ENCODE measurements at places on chromosomes 3 and 15. TPM values are rescaled to one million over a fixed set of nuclear protein-coding genes. Genes with fewer than 3 reads are reported as not detected.

DNA sequence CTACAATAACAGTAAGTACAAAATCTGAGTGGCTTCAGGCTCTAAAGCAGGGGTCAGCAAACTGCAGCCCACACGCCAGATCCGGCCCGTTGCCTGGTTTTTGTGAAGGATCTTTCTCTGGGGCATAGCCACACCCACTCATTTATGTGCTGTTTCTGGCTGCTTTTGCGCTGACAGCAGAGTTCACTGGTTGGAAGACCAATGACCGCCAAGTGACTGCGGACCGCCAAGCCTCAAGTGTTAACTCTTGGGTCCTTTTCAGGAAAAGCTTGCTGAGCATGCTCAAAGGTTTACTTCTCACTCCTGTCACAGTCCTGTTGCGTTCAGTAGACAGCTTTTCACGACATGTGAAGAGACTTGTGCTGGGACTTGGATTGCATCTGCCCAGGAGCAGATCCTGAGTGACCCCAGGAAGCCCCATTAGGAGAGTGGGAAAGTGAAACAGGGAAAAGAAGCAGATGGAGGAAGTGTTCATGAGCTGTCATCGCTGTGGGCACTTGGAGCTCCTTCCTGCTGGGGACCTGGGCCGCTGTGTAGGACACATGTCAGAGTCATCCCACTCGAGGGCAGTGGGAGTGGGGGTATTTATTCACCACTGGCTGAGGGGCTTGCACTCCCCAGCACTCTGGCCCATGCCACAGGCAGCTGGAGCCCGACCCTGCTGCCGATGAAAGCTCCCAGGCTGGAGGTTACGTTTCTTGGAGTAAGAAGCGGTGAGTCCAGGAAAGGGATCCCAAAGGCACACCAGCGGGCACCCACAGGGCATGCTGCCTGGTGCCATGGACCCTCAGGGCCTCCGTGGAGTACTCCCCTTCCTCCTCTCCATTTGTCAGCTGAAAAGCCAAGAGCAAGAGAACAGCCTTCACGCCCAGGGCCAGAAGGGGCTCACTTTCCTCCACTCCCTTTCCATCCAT lies 249.1 kb downstream of the PLCL2 start:
- DNase-seq, result no peak

DNA sequence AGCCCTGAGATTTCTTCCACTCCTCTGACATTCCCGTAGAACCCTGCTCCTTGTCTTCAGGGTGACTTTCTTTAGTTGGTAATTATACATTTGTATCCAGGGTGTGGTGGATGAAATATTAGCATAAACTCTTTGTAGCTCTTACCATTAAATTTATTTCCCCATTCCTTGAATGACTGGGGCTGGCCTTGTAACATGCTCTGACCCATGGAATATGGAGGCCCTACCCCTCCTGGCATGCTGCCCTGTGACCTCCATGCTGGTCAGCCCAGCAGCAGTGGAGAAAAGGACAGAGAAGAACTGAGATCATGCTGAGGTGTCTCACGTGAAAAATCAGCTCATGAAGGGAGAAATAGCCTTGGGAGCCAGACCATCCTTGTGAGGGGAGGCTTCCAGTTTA lies 96.1 kb upstream of the PROK2 start:
- DNase-seq, result no peak

GRCh38 chr15:81351651-81352050 lies 22.4 kb downstream of the TMC3 start:
- no peak for DNase-seq

- no peak for DNase-seq
These were observed 26.0 kb upstream of the TM4SF1 start for GRCh38 chr3:149403443-149403842.

Gene LRTM1
- total RNA-seq, result not detected

GRCh38 chr3:169410430-169410829 lies 253.1 kb downstream of the MECOM start:
- no peak for DNase-seq

Gene SPTBN5
- total RNA-seq, result 1.1 TPM

- no peak for DNase-seq
These were observed 24.5 kb upstream of the PLA2G4D start for GRCh38 chr15:42118650-42119445.

DNA sequence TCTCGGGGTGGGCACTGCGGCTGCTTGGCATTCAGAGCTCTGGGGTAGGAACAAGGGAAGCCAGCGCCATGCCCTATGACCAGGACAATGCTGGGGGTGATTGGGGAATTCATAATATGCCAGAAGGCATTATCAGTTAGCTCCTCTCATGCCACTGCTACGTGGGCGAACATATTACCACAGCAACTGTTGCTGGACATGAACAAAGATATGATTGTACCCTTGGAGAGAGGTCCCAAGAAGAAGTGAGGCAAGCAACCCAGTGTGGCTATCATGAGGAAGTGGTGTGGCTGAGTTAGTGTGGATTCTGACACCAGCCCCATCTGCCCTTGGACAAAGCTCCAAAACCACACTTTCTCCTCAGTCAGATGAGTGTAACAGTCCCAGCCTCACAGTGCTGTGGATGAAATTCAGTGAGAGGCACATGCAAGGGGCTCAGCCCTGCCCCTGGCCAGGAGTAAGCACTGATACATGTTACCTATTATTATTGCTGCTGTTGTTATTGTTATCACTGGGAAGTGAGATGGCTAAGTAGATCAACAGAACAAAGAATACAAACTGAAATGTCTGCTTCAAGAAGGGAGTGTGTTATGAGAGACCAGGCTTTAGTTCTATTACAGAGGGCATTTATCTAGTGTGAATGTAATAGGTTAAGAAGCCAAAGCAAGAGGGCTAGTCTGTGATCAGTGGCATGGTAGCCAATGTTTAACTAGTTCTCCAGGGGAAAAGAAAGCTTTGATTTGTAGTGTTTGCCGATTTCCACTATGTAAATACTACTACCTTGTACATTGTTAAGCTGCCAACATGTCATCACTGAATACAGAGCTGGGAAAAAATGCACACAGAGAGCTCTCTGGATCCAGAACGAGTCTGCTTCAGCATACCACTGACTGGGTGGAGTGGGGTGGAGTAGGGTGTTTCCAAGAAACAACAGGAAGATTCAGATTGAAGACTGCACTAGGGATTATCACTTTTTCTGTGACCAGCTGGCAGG lies 222.3 kb upstream of the EIF1B start:
- DNase-seq, result no peak

GRCh38 chr3:115834068-115834467 lies 210.8 kb downstream of the GAP43 start:
- DNase-seq, result peak; percentile 52

Gene GOLGA6A
- 0.06 TPM for total RNA-seq

DNA sequence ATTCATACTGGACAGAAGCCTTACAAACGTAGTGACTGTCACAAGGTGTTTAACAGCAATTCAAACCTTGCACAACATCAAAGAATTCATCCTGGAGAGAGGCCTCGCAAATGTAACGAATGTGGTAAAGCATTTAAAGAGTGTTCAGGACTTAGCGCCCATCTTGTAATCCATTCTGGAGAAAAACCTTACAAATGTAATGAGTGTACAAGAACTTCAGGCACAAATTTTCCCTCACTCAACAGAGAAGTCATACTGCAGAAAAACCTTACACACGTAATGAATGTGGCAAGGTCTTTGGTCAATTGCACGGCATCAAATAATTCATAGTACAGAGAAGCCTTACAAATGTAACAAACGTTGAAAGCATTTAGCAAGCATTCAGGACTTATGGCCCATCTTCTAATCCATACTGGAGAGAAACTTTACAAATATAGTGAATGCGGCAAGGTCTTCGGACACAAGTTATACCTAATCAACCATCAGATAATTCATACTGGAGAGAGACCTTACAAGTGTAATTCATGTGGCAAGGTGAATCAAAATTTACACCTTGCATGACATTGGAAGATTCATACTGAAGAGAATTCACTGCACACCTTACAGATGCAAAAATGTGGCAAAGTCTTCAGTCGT lies 27.5 kb downstream of the SPCS1 start:
- DNase-seq, result no peak

- peak; percentile 63 for DNase-seq
These were observed 133.4 kb upstream of the SMAD3 start for GRCh38 chr15:66931768-66932633.

DNA sequence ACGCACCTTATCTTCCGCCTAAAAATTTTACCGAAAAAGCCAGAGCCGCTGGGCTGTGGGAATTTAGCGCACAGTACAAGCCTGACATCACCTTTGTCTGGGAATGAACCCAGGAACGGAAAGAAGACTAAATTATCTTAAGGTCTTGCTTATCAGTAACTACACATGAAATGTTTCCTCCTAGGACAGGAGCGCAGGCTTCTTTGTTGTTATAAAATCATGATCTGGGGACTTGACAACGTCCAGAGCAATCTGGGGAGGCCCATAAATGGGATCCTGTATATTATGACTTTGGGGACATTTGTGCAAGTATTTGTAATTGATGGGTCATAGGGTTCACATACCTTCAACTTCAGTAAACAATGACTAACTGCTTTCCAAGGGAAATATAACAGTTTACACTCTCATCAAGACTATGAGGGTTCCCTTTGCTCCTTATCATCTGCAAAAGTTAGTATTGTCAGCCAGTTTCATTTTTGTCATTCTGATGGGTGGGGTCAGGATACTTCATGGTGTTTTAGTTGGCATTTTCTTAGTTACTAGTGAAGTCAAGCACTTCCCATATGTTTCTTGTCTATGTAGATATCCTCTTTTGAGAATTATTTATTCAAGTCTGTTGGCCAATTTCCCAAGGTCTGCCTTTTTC lies 213.9 kb upstream of the PFN2 start:
- DNase-seq, result no peak

DNA sequence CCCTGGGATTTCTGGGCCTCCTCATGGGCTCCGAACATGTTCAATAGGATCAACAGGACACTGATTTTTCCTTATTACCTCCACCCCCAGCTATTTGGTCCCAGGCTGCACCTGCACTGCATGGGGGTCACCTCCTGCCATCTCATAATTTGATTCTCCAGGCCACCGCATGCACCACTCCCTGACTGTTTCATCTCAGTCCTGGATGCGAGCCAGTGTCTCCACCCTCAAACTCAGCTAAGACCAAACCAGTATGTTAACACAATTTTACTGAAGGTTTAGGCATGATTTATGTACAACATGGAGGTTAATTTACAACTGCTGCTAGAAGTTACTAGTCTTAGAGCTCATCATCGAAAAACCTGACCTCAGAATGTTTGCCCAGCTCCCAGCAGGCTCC lies 249.5 kb downstream of the UACA start:
- no peak for DNase-seq

Gene SCAANT1
- not detected for total RNA-seq

Gene CFAP44
- 4.9 TPM for total RNA-seq

GRCh38 chr3:16510620-16511319 lies 2.7 kb downstream of the RFTN1 start:
- no peak for DNase-seq

DNA sequence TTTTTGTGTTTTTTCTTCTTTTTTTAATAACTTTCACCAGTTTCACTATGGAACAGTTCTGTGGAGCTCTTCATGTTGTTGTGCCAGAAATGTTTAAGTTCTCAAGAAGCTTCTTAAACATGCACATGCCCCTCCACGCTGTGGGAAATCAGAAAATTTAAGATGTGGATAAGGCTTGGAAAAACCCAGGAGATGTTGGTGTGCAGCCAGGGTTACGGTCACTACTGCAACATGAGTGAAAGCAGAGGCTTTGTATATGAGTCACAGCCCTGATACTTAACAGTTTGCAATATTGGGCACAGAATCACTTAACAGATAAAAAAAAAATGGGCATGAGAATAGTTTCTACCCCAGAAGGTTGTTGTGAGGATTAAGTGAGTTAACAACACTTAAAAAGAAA lies 399.9 kb downstream of the LRTM1 start:
- peak; percentile 42 for DNase-seq

DNA sequence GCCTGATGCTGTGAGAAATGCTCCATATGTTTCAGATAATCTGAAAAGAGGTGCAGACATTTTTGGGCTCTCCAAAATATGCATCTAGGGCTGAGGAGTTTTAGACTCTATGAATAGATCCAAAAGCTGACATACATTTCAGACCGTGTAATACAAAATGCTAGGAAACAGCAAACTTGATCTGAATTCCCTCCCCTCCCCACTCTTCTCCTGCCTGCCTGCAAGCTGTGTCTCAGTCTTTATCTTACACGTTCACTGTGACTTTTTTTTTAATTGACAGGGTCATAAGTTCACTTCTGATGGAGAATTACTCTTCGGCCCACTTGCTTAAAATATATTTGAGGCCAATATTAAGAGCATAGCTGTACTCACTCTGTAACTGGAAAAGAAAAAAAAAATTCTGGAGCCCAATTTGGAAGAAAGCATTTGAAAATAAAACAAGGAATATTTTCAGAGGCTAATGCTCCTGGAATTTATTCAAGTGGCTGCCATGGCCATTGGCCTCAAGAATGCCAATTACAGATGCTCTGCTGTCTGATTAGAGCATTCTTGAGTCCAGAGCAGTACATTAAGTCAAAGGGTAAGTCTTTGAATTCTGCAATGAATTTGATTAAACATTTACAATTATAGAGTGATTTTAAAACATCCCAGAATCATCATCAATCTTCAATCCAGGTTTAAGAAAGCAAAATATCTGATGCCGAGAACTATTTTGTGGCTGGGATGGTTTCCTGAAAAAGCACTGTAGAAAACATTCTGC lies 146.2 kb upstream of the SEMA6D start:
- no peak for DNase-seq

Gene NR2E3
- total RNA-seq, result not detected

Gene FBXL22
- not detected for total RNA-seq

Gene DPPA4
- total RNA-seq, result 7.2 TPM

GRCh38 chr3:64355401-64355807 lies 130.1 kb upstream of the PRICKLE2 start:
- DNase-seq, result peak; percentile 38

Gene REC114
- total RNA-seq, result not detected

Gene CCR3
- not detected for total RNA-seq

- DNase-seq, result no peak
These were observed 120.8 kb upstream of the MCTP2 start for GRCh38 chr15:94110476-94111130.

GRCh38 chr3:105862217-105862616 lies 6.6 kb downstream of the CBLB start:
- DNase-seq, result no peak

- DNase-seq, result no peak
These were observed 12.7 kb downstream of the CDAN1 start for GRCh38 chr15:42724276-42724675.

DNA sequence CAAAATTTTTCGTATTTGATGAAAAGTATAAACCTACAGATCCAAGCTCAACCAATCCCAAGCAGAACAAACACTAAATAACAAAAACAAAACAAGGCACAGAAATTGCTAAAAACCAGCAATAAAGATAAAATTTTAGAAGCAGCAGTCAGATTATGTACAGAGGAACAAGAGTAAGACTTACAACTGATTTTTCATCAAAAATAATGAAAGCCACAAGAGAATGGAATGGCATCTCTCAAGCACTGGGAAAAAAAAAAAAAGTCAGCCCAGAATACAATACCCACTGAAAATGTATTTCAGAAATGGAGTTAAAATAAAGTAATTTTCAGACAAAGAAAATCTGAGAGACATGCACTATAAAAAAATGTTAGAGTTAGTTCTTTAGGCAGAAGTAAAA lies 27.0 kb downstream of the GPR156 start:
- DNase-seq, result no peak

Gene EPHB3
- 1.4 TPM for total RNA-seq

Gene TKT
- 212 TPM for total RNA-seq

- DNase-seq, result no peak
These were observed 44.6 kb downstream of the THBS1 start for GRCh38 chr15:39625451-39625850.

- DNase-seq, result no peak
These were observed 20.2 kb upstream of the CXCR6 start for GRCh38 chr3:45922950-45923590.

Gene USP4
- total RNA-seq, result 8.9 TPM

Measured in Daoy (cell line).